ENCODE measurements at places on chromosomes 1 and 21. TPM values are rescaled to one million over a fixed set of nuclear protein-coding genes. Genes with fewer than 3 reads are reported as not detected.

- DNase-seq: no peak
Measured at GRCh38 chr1:2053784-2054376, 3.7 kb downstream of the PRKCZ start.

- peak; percentile 45 for DNase-seq
Measured at GRCh38 chr1:6646499-6647148, 22.0 kb downstream of the THAP3 start.

DNA sequence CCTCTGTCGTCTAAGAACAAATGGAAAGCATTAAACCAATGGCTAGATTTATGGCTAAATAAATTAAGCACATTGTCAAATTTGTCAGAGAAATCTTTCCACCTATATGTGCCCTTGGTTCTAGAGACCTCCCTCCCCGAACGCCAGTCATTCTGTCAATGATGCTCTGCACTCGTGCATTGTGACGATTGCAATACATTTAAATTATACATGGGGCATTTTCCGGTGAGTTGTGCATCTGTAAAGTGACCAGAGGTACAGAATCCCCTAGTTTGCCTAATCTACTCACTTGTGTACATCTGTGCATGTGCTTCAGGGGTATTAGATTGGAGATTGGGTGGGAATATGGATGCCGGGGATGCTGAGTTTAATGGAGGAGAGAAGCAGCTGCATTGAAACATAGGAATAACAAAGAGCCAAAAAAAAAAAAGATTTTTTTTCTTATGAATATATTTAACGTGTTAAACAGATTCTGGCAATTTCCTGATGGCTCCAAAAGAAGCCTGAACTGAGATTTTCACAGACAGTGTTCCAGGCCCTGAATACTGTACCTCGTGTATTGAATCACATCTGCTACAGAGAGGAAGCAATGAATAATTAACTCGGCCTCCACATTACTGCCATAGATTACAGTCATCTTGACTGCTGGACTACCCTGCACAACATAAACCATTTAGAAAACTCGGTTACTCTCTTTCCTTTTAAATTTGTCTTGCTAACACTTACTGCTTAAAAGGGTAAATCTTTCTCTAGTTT lies 149.0 kb upstream of the C1orf87 start:
- DNase-seq: no peak

GRCh38 chr1:9589144-9589718 lies 520 bp downstream of the TMEM201 start:
- DNase-seq: no peak

GRCh38 chr1:237416924-237417655 lies 375.1 kb downstream of the RYR2 start:
- DNase-seq: no peak

Gene MAP10
- 5.0 TPM for total RNA-seq

Gene DNAJC16
- total RNA-seq: 30.0 TPM

DNA sequence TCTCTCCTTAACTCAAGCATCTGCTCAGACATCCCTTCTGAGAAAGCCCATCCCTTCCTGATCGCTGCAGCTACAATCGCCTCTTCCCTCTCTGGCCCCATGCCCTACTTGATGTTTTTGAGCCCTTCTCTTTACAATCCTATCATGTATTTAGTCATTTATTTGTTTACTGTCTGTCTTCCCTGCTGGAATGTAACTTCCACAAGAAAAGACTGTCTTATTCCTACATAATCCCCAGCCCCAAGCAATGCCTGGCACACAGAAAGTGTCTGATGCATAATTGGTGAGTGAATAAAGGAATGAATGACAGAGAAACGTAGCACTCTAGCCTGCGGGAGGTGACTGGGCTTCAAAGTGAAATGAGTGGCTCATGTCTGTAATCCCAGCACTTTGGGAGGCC lies 25.4 kb downstream of the ECE1 start:
- no peak for DNase-seq

DNA sequence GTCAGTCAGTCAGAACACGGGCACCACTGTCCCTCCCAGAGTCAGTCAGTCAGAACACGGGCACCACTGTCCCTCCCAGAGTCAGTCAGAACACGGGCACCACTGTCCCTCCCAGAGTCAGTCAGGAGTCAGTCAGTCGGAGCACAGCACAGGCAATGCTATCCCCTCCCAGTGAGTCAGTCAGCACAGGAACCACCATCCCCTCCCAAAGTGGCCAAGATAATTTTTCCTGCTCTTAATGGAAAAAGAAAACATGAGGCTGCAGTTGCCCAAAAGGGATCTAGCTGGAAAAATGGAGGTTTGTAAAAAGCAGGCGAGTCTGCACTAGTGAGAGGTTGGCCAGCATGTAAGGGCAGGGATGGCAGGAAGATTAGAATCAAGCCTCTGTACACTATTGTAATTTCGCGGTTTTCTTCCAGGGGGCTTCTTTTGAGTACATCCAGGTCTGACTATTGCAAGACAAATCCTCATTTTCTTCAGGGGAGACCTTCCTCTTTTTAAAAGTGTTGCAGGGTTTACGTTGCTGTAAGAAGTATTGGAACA lies 213.8 kb downstream of the SIPA1L2 start:
- DNase-seq: no peak

GRCh38 chr1:231035799-231036198 lies 4.3 kb downstream of the FAM89A start:
- no peak for DNase-seq

Gene CD1D
- total RNA-seq: 0.27 TPM

DNA sequence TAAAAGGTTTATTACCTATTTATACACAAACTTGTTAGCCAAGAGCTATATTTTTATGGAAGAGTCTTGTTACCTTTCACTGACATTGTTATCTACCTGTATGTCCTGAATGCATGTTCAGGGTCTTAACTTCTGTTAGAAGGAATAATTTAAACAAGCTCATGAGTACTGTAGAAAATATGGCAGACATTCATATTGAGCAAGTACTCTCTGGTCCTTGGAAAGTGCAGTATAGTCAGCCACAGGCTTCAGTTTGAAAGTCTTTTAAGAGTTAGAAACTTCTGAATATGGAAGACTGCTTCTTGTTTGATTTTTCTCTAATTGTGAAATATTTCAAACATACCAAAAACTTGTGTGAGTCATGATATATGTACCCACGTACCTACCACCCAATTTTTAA lies 16.6 kb downstream of the DIP2A start:
- no peak for DNase-seq

- DNase-seq: no peak
Measured at GRCh38 chr21:17988102-17988437, 168.9 kb upstream of the C21orf91 start.

DNA sequence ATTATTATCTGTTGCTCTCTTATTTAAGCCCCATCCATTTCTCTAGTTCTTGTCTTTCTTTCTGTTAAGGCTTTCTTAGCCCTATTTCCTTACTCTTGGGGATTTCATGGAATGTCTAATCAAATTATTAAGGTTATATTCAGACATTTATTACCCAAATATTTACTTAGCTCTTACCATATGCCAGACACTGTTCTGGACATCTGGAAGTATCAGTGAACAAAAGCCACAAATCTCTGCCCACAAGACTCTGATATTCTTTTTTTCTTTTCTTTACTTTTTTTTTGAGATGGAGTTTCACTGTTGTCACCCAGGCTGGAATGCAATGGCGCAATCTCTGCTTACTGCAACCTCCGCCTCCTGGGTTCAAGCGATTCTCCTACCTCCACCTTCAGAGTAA lies 74.3 kb upstream of the NBL1 start:
- DNase-seq: no peak

DNA sequence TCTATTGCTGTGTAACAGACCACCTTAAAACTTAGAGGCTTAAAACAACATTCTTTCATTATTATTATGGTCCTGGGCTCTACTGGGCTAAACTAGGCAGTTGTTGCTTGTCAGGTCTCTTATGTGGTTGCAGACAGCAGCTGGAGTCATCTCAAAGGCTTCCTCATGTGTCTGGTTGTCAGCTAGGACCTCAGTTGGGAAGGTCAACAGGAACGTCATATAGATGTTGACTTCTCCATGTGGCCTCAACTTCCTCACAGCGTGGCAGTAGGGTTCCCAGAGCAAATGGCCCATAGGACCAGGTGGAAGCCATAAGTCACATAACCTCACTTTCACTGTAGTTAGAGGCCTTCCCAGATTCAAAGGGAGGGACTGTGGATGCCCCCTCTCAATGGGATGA lies 15.4 kb upstream of the MEF2D start:
- no peak for DNase-seq

GRCh38 chr1:196910215-196910614 lies 22.4 kb downstream of the CFHR4 start:
- DNase-seq: no peak

Gene SLC25A34
- total RNA-seq: 2.6 TPM

- no peak for DNase-seq
Measured at GRCh38 chr1:174841747-174842146, 158.0 kb upstream of the CACYBP start.

GRCh38 chr1:230431527-230431926 lies 5.4 kb upstream of the PGBD5 start:
- no peak for DNase-seq

Gene TMPRSS15
- not detected for total RNA-seq

- DNase-seq: no peak
Measured at GRCh38 chr1:43824795-43825194, 108.8 kb upstream of the ARTN start.

Gene CCDC30
- total RNA-seq: 5.4 TPM

Gene FAM151A
- total RNA-seq: not detected

GRCh38 chr1:77407738-77408375 lies 126.0 kb downstream of the AK5 start:
- no peak for DNase-seq

DNA sequence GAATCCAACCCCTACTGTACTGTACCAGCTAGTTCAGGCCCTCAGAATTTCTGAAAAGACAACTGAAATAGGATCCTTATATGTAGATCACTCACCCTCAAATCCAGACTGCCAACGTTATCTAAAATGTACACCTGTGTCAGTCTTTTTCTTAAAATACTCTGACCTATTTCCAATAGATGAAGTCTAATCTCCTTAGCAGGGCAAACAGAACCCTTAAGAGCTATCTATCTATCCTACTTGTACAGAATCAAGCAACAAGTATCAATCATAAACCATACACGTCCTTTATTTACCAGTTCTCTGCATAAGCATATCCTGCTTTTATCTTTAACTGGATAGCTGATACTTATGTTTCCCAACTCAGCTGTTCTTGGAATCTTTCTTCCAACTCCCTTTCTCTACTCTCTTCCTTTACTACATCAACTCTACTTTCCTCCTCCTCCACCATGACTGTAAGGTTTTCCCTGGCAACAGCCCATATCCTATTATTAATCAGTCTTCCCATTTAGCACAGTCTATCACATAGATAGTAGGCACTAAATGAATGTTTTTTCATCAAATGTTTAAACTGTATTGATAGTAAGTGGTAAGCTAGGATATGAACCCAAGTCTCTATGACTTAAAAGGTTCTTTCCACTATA lies 2.8 kb downstream of the LRIF1 start:
- DNase-seq: no peak

DNA sequence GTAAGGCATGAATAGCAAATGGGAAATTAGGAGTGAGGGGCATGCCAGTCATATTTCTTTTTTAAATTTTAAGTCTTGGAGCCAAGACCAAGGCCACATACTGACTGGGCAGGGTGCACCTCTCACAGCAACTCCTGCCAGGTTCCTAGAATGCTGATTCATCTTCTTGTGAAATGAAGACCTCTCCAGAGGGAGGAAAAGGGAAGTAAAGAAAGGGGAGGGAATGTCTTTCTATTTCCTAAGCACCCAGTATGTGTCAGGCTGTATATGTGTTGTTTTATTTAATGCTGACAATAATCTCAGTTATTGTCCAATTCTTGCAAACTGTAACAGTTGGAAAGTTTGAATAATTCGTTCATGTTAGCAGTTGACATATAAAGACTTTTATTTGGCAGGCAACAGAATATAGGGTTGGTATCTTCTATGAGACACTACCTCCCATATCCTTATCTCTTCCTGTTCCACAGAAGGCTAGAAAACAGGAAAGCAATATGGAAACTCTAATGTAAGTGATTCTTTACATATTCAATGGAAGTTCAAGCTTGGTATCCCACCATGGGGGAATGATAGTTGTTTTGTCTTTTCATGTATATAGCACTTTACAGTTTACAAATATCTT lies 259.1 kb upstream of the USP24 start:
- DNase-seq: no peak

GRCh38 chr21:36155603-36156338 lies 853 bp upstream of the DOP1B start:
- no peak for DNase-seq

DNA sequence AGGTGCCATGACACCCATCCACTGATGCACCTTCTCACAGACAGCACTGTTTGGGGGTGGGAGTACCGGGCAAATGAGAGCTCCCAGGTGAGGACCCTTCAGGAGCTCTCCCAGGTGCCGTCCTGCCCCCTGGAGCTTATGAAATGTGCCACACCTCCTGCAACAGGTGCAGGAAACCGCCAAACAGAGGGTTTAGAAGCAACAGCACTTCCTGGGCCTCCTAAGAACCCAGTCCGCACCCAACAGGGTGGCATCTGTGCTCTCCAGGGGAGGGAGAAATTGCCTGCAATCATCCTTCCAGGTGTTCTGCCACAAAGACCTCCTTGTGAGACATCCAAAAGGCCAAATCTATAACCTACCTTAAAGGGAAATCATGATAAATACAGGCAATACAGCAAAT lies 87.7 kb upstream of the ATP1B1 start:
- no peak for DNase-seq

Gene HTR6
- total RNA-seq: not detected

Gene KLHDC8A
- not detected for total RNA-seq

GRCh38 chr21:31173881-31174555 lies 135.7 kb upstream of the KRTAP19-8 start:
- DNase-seq: no peak

GRCh38 chr1:5992814-5993555 lies 760 bp upstream of the NPHP4 start:
- peak; percentile 19 for DNase-seq

- DNase-seq: no peak
Measured at GRCh38 chr1:187465441-187465840, 636.7 kb downstream of the PLA2G4A start.

GRCh38 chr1:97999320-97999719 lies 78.5 kb upstream of the DPYD start:
- no peak for DNase-seq

- no peak for DNase-seq
Measured at GRCh38 chr1:114164840-114165543, 11.3 kb upstream of the SYT6 start.

DNA sequence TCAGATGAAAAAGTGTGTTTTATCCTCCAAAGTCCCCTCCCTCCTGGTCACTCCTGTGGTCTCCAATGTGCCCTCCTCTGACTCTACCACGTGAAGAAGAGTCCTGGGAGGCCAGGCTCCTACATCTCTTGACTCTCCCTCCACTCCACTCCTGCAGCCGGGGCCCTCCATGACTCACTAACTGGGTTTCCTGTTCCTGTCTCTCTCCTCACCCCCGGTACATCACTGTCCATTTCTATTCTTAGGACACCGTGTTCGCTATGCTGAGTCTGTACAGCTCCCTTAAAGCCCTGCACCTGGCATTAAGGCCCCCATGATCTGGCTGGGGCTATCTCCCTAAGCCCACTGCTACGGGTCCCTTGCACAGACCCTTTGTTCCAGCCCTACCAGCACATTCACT lies 93.4 kb downstream of the BCAR3 start:
- DNase-seq: no peak

Gene CD2
- total RNA-seq: 178 TPM

- no peak for DNase-seq
Measured at GRCh38 chr1:1603671-1604373, 3.9 kb upstream of the FNDC10 start.

Gene ANKRD65
- total RNA-seq: not detected

- no peak for DNase-seq
Measured at GRCh38 chr1:64568171-64568450, 98.2 kb downstream of the CACHD1 start.

- no peak for DNase-seq
Measured at GRCh38 chr1:206000641-206001339, 2.4 kb downstream of the RAB7B start.

Gene SPRR3
- not detected for total RNA-seq

GRCh38 chr21:35850029-35850428 lies 210.3 kb downstream of the SETD4 start:
- no peak for DNase-seq

All from naive thymus-derived CD8-positive, alpha-beta T cell (primary cell).